ENCODE measurements at places on chromosomes 11 and 22. TPM values are rescaled to one million over a fixed set of nuclear protein-coding genes. Genes with fewer than 3 reads are reported as not detected.

GRCh38 chr11:26297189-26297975 lies 34.5 kb upstream of the ANO3 start:
- peak; percentile 55 for DNase-seq

DNA sequence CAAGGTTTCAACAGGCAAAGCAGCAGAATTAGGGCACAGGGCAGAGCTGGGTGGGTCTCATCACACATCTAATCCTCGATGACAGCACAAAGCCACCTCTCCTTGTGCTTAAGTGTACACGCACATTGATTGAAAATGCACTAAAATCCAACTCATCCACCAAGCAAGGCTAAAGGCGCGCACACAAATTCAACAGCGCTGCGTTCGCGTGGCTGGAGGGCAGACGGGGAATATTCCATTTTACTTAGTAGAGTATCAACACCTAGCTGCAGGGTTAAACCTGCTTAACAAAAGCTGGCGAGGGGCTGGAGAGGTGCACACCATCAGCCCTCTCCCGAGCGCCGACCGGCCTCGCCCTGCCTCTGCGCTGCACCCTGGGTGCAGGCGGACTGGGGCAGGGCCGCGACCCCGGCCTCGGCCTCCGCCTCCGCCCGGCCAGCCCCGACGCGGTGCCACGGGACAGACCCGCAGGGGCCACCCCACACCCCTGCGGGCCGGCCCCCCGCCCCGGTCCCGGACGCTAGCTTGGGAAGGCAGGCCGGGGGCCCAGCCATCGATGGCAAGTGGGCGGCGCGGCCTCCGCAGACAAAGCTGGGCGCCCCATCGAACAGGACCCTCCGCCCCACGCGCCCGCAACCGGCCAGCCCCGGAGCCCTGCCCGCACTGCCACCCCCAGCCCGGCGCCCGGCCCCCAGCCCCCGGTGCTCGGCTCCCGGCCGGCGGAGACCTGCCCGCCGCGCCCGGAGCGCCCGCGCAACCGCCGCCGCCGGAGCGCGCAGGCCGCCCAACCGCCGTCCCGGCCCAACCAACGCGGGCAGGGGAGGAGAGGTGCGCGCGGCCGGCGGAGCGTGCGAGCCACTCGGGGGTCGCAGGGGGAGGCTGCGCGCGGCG lies 929 bp downstream of the PRDM10 start:
- DNase-seq: peak; percentile 26

- DNase-seq: no peak
Observed at GRCh38 chr22:41230401-41230785, 10.3 kb downstream of the CHADL start.

DNA sequence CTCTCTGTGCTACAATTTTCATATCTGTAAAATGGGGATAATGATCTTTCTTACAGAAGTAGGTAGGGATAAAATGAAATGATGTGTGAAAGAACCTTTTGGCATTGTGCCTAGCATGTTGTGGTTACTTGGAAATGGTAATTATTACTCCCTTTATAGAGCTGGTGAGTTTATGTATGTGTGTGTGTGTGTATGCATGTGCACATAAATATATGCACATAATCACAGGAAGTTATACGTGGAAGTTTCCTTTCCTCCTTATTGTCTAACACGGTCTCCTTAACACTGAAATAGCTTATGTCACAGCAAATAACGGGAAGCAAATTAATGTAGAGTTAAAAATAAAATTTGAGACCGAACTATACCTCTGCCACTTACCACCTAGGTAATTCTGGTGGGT lies 163.7 kb upstream of the ZBED5 start:
- no peak for DNase-seq

ADORA2A gene
- 1.1 TPM for total RNA-seq

GRCh38 chr22:18096823-18097222 lies 13.8 kb upstream of the TUBA8 start:
- DNase-seq: no peak

DNA sequence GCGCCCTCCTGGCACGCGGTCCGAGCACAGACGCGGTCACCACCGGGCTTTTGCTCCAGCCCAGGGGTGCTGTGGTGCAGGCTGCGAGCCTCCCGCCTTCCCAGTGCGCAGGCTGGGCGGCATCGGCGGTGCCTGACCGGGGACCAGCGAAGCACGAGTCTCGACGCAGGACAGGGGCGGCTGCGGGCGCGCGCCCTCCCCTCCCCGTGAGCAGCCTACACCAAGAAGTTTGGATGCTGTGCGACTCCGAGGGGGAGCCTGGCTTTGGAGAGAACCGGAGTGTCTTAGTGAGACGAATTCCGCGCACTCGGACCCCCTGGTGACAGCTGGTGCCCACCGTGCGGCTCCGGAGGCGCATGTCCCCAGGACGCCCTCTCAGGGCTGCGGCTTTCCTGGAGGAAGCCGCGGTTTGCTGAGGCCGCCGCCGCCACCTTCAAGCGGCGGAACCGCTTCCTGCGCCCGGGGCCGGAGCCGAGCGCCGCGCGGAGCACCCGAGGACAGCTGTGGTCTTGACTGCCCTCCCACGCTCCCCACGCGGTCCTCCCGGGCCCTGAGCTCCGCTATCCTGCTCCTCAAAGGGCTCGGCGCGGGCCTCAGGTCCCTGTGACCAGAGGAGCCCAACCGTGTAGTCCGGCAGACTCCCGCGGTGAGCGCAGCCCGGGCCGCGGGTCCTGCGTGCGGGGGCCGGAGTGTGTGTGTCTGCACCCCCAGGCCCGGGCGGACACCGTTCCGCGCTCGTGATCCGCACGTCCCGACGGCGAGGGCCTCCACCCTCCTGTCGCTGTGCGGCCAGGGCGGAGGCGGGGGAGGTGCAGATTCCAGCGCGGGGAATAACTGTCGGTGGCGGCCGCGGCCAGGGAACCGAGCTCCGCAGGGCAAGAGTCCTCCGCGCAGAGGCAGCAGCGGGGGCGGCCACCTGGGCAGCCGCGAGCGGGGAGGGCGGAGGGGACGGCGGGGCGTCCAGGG lies 1.7 kb downstream of the FGF3 start:
- DNase-seq: no peak

- DNase-seq: peak; percentile 7
Observed at GRCh38 chr11:28228196-28228895, 120.2 kb downstream of the METTL15 start.

DNA sequence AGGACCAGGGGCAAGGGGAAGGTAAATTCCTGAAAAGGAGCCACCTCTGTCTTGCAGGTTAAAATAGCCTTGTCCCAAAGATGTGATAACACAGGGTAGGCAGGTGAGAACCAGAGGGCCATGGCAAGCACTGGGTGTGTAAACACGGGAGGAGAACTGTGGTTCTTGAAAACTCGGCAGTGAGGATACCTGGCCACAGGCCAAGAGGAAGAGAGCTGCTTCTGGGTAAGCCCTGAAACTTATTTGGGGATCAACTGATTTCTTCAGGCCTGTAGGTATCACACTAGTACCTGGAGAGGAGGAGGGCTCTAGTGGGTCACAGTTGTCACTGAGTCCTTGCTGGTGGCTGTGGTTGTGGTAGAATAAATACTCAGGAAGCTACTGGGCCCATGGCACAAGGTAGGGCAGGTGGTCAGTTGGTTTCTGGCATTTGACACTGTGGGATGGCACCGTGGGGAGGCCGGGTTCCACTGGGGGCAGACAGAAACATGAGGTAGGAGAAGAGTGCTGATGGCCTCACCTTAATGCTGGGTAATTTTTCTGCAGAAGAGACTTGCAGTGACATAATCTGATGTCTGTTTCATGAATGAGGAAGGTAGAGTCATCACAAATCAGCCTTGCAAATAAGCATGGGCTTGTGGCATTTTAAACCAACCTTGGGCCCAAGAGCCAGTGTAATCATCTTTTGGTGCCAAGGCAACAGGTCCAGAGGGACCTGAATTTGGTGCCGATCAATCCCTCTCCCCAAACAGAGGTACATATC lies 22.0 kb downstream of the AMPD3 start:
- peak; percentile 66 for DNase-seq

IGLL1 gene
- total RNA-seq: not detected

DNA sequence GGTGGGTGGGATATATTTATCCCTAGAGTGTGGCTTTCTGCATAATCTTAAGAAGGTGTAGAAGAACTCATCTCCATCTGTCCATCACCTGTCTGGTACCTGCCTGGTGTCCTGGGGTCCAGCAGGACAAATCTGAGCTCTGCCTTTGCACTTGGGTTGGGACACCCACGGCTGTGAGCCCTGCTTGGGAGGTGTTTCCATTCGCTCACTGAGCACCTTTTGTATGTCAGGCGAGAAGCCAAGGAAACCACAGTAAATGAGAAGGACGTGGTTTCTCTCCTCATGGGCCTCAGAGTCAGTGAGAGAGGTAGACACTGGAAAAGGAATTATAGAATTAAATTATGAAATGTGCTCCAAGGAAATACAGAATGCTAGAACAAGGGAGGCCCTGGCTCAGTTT lies 555.9 kb downstream of the MIAT start:
- no peak for DNase-seq

DNA sequence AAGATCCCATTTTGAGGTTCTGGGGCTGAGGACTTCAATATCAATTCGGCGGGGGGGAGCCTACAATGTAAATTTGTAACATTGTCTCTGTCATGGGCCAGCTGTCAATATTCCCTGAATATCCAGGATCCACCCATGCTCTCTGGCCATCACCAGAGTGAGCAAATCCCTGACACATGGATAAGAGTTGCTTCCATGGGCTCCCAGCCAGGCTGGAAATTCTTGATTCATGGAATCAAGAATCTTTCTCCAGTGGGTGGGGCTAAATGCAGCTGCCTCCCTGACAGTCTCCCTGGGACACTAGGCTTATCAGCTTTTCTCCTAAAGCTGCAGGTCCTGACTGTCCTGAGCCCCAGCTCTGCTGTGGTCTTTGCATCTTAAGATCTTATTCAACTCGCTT lies 86.9 kb upstream of the IGLL5 start:
- peak; percentile 39 for DNase-seq

DNA sequence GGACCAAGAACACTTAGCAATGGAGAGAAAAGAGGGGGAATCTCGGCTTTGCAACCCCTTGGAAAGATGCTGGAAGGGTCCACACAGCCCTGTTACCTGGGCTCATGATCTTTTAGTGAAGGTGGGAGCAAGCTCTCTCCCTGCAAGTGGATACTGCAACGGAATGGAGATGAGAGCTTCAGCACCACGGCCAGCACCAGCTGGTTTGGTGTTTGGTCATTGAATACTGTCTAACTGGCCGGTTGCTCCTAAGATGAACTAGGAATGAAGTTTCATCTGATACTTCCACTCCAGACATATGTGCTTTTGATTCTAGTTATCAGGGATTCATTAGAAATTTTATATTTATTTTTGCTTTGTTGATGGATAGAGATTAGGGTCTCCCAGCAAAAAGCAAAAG lies 16.3 kb downstream of the HTR3A start:
- DNase-seq: peak; percentile 75

DNA sequence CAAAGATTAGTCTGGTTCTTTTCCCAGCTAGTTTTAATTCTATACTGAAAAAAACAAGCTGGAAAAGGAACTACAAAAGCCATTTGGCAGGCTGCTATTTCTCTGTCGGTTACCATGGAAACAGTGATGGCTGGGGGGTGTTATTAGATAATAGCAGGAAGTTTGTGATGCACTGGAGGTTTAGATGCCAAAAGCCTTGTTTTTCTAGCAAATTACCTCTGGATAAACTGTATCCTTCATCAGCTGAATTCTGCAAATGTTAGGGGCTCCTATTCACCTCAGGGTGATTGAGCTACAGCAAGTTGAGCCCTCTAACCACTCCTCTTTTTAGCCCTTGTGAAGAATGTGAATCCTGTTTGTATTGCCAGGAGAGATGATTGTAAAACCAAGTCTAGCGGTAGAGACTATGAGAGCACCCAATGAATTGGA lies 25.2 kb downstream of the ALKBH3 start:
- no peak for DNase-seq

- DNase-seq: no peak
Observed at GRCh38 chr11:3095712-3096361, 38.6 kb upstream of the CARS1 start.

C22orf42 gene
- not detected for total RNA-seq

DCHS1 gene
- 0.78 TPM for total RNA-seq

KAT5 gene
- 43.2 TPM for total RNA-seq

DNA sequence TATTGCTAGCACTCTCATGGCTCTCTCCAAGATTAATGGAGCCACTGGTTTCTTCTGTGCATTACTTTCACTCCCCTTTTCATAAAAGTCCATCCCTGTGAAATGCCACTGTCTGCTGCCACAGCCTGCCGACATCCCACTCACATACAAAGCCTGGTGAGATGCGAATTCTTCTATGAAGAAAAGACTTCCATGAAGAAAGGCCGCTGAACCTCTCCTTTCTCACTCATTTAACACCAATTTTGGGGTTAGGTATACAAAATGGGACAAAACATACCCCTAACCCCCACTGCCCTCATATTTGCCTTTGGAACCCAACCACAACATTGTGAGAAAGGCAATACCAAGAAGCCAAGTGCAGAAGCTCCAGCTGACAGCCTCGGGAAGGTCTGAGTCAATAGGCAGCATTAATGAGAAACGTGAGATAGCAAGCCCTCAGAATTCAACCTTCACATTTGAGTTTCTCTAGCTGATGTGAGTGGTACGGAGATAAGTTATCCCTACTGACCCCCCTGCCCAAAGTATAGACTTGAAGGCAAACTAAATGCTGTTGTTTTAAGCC lies 156.4 kb downstream of the ATG16L2 start:
- peak; percentile 66 for DNase-seq

HDAC10 gene
- 12.9 TPM for total RNA-seq

GRCh38 chr22:31439808-31440207 lies 40.4 kb downstream of the DRG1 start:
- DNase-seq: peak; percentile 60

DNA sequence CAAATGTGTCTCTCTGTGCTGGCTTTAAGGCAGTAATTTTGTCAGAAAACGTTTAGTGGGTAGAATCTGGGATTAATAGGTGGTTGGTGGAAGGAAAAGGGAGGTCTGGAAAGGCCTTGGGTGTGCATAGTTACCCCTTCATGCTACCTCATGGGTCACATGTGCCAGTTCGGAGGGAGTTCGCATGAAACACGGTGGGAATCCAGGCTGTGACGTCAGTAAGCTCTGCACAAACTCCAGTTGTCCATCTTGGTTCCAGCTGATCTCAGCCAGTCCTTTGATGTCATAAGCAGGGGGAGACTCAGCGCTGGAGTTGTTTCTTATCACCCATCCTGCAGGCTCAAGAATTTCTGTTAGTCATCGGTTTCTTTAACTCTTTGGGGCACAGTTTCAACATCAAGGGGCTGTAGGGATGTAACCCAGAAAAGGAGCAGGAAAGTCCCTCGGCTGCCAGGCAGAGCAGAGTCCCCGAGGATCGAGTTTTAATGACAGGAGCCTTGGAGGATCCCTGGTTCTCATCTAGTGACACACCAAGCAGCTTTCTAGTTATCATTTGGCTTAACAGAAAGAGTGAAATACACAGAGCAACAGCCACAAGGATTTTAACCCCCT lies 28.9 kb downstream of the MOV10L1 start:
- no peak for DNase-seq

GRCh38 chr11:67634366-67635230 lies 4.9 kb upstream of the NUDT8 start:
- no peak for DNase-seq

MMP10 gene
- not detected for total RNA-seq

Data from myocyte (in vitro differentiated cells).